ENCODE measurements at places on chromosomes 3 and 15.

DNA sequence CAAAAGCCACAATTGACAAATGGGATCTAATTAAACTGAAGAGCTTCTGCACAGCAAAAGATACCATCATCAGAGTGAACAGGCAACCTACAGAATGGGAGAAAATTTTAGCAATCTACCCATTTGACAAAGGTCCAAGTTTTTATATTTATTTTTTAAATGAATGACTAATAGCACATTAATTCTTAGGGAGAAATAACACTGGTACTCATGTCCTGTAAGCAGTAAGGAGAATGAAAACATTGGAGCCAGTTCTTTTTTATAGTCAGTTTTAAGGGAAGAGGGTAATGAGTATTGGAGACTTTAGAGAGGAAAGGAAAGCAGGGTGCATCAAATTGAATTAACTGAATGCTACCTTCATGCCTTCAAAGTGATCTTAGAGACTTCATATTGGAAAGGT, 404.7 kb upstream of the TGFBR2 start:
- no peak for DNase-seq

- peak; percentile 66 for DNase-seq
Observed at GRCh38 chr3:197749601-197750395, at the start of gene FYTTD1. FYTTD1 (plus strand) TSS chr3:197749883; CDS start chr3:197749972, 89 bp downstream.

GRCh38 chr15:100143378-100143777, 198.4 kb downstream of the ADAMTS17 start:
- no peak for DNase-seq

DNA sequence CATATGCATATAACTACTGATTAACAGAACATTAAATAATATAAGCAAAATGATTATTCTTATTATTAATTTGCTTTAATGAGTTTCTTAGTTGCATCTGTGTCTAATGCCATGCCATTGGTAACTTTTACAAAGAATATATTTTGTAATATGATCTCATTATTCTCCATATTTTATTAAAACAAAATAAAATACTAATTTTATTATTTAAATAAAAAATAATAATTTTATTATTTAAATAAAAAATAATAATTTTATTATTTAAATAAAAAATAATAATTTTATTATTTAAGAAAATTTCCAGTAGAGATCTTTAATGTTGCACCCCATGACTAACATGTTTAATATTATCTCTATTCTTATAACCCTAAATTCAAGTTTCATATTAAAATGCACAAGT, 771.1 kb downstream of the NR2F2 start:
- DNase-seq = no peak

GRCh38 chr3:45756055-45756454, 40.3 kb downstream of the SLC6A20 start:
- DNase-seq = no peak

- DNase-seq = no peak
Observed at GRCh38 chr15:82081914-82082762, 36.3 kb upstream of the MEX3B start.

GRCh38 chr15:73442968-73443367, at the start of gene REC114:
REC114 (plus strand) TSS chr15:73443164; CDS start chr15:73443186, 22 bp downstream.
- DNase-seq = no peak

Data from hematopoietic multipotent progenitor cell treated with erythropoietin and hydrocortisone succinate and interleukin-3 and kit ligand, for 17 days (in vitro differentiated cells).